ENCODE measurements at places on chromosomes 1 and 21. TPM values are rescaled to one million over a fixed set of nuclear protein-coding genes. Genes with fewer than 3 reads are reported as not detected.

CD244 gene
- total RNA-seq = 1.8 TPM

GRCh38 chr1:110083061-110083865 lies 12.8 kb upstream of the ALX3 start:
- no peak for DNase-seq
- H3K36me3 ChIP-seq = no peaks in the 10 kb centered on the region
- H3K27me3 ChIP-seq = peaks cover 46% of the 10 kb centered on the region

TMEM200B gene
- total RNA-seq = 8.6 TPM

GRCh38 chr1:57041901-57042300 lies 76.1 kb upstream of the C8B start:
- DNase-seq = no peak
- H3K4me3 ChIP-seq = no peak overlapping the region
- H3K4me1 ChIP-seq = no peaks in the 10 kb centered on the region
- no peaks in the 10 kb centered on the region for H3K27me3 ChIP-seq
- no peaks in the 10 kb centered on the region for H3K36me3 ChIP-seq
- H3K27ac ChIP-seq = no peak overlapping the region

DNA sequence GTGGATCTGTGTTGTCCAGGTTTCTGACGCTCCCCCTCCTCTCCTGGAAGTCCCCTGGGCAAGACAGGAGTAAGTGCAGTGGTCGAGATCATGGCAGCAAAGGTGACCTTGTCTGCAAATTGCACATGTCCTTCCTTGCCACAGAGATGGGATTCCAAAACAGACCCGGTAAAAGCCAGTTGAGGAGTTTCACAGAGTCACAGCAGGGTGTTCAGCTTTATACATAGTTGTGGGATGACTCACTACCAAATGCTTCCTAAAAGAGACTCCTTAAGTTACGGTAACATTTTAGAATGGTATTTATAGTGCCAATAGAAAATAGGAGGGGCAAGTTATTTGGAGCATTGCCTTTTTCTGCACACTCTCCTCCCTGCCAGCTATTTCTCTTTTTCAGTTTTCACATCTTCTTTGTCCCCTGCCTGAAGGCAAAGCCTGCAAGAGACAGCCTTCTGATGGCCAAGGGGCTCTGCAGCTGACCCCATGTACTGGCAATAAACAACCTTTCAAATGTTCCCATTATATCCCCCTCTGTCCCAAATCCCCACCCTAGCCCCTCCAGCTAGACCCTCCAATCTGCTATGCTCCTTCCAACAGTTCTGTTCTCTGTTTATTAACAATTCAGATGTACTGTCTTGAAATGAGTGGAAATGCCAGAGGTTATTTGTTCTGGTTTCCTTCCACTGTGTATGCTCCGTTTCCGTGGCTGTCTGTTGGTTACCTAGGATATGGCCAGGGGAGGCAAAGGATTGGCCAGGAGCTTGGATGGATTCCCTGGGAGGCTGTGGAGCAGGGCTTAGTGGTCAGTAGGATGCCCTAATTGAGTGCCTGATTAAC lies 115.0 kb downstream of the TGFB2 start:
- H3K36me3 ChIP-seq = no peaks in the 10 kb centered on the region
- H3K27ac ChIP-seq = peak overlapping the region; percentile 67
- no peaks in the 10 kb centered on the region for H3K27me3 ChIP-seq

TMCC2 gene
- 1.3 TPM for total RNA-seq

- H3K36me3 ChIP-seq = peaks cover 55% of the 10 kb centered on the region
- H3K4me3 ChIP-seq = no peak overlapping the region
- no peak for DNase-seq
- no peaks in the 10 kb centered on the region for H3K27me3 ChIP-seq
- H3K27ac ChIP-seq = no peak overlapping the region
- H3K4me1 ChIP-seq = no peaks in the 10 kb centered on the region
These were observed 64.5 kb upstream of the LAMC2 start for GRCh38 chr1:183121609-183122008.

GRCh38 chr1:216580538-216581057 lies 142.6 kb downstream of the ESRRG start:
- no peaks in the 10 kb centered on the region for H3K4me1 ChIP-seq
- H3K27me3 ChIP-seq = no peaks in the 10 kb centered on the region
- no peaks in the 10 kb centered on the region for H3K36me3 ChIP-seq
- no peak overlapping the region for H3K4me3 ChIP-seq
- no peak overlapping the region for H3K27ac ChIP-seq

DNA sequence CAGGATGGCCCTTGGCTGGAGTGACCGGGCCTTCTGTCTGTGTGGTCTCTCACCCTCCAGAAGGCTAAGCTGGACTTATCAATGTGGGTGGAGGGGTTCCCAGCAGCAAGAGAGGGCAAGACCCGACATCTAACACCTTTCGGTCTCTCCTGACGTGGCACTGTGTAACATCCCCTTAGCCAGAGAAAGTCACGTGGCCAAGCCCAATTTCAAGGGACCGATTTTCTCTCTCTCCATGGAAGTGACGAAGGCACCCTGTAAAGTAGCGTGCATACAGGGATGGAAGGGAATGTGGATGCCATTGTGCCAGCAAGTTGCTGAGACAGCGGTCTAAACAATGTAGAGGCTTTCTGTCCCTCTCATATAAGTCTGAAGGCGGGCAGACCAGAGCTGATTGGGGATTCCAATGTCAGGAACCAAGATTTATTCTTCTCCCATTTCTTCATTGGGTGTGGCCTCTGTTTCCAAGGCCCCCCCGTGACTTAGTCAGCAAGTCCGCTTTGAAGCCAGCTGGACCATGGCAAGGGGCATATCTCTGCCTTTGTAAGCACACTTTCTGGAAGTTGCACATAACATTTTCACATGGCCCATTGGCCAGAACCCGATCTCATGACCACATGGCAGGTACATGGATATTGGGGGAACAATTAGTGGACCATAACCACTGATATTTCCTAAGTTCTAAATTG lies 12.5 kb downstream of the MX1 start:
- no peaks in the 10 kb centered on the region for H3K4me1 ChIP-seq
- H3K27ac ChIP-seq = no peak overlapping the region
- no peak for DNase-seq
- no peaks in the 10 kb centered on the region for H3K36me3 ChIP-seq
- no peak overlapping the region for H3K4me3 ChIP-seq
- H3K27me3 ChIP-seq = no peaks in the 10 kb centered on the region

GRCh38 chr1:233005156-233005555 lies 54.7 kb downstream of the NTPCR start:
- H3K4me1 ChIP-seq = no peaks in the 10 kb centered on the region
- no peak overlapping the region for H3K27ac ChIP-seq
- no peaks in the 10 kb centered on the region for H3K27me3 ChIP-seq
- H3K4me3 ChIP-seq = no peak overlapping the region
- no peaks in the 10 kb centered on the region for H3K36me3 ChIP-seq

GRCh38 chr1:75087278-75087677 lies 46.9 kb upstream of the LHX8 start:
- no peaks in the 10 kb centered on the region for H3K36me3 ChIP-seq
- H3K27me3 ChIP-seq = no peaks in the 10 kb centered on the region
- H3K27ac ChIP-seq = no peak overlapping the region
- H3K4me3 ChIP-seq = no peak overlapping the region
- no peaks in the 10 kb centered on the region for H3K4me1 ChIP-seq

AMIGO1 gene
- 8.5 TPM for total RNA-seq
